ENCODE measurements at places on chromosomes 7 and 10.

- no peak for DNase-seq
These were observed 465.4 kb downstream of the ETV1 start for GRCh38 chr7:13524076-13524475.

- DNase-seq = no peak
These were observed 93.5 kb downstream of the ADARB2 start for GRCh38 chr10:1643908-1644179.

DNA sequence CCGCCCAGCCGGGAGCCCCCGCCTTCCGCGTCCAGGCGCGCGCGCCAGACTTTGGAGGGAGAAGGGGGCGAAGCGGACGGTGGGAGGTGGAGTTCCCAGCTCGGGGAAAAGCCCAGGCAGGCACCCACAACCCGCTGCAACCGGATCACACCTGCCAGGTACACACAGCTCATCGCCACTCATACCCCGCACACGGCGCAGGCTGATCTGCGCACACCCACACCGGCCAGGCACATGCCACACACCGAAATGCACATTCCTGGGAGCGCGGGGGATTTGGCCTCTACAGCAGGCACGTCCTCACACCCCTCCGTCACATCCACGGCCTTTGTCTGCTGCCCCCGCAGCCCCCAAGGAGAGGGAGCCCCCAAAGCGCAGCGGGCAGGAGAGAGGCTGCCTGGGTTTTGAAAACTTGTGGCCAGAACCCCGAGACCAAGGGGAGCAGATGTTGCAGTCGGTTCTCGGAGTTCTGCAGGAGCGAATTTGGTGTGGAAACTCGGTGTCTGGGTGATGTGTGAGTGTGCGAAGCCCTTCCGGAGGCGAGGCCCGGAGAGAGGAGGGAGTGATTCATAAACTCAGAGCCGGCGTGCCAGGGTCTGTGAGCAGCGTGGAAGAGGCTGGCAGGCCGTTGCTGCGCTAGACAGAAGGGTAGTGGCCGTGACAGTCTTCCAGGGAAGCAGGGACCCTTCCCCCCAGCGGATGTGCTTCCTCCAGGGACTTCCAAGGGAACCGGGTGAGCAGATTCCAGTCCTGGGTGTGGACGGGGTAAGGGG is 734 bp downstream of the CHST3 start:
- DNase-seq = no peak

DNA sequence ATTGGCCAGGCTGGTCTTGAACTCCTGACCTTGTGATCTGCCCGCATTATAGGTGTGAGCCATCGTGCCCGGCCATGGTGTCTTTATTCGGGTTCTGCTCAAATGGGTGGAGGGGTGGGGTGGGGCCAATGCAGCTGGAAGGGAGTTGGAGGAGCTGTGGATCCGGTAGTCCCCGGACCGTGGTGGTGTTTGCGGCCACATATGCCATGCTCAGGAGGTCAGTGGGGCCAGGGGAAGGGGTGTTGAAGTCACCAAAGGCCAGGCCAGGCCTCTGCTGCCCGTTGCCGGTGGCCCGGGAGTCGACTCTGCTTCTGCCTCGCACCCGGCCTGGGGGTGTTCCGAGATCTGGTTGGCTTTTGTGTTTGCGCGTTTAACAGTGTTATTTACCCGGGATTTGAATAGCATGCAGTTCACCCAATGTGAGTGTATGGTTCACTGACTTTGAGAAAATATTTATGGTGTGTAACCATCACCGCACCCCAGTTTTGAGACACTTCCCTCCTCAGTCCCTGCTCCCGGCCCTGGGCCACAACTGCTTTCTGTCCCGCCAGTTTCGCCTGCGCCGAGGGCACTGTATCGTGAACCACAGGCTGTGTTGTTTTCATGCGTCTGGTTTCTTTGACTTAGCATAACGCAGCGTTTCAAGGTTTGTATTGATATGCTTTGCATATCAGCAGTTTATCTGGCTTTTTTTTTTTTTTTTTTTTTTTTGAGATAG is 10.7 kb downstream of the INPP5A start:
- no peak for DNase-seq

GRCh38 chr7:102897211-102897631 is 15.6 kb upstream of the LRRC17 start:
- no peak for DNase-seq

Measured in HFF-Myc (cell line).